ENCODE measurements at places on chromosomes 7 and 10.
A peak's percentile ranks its signal among the peaks of the same experiment; 100 is the strongest.

GRCh38 chr10:30493609-30494530 is 59.9 kb downstream of the MAP3K8 start:
- DNase-seq: peak; percentile 2

- no peak for DNase-seq
Observed at GRCh38 chr7:115005251-115005650, 83.4 kb downstream of the MDFIC start.

DNA sequence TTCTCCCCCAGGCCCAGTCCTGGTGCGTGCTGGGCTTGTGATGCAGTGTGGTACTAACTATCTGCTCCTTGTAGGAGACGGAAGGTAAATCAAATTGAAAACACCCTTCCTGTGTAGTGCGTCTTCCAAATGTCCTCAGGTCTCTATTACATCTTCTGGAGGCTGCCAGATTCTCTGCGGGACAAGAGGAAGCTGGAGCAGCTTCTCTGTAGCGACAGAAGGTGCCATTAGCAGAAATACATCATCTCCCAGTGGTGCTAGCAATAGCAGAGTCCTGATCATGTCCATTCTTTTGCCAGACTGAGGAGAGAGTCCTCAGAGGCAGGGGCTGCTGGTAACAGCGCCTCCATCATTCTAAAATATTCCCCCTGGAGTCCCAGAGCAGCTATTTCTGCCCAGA is 675.2 kb downstream of the LRMDA start:
- DNase-seq: no peak

DNA sequence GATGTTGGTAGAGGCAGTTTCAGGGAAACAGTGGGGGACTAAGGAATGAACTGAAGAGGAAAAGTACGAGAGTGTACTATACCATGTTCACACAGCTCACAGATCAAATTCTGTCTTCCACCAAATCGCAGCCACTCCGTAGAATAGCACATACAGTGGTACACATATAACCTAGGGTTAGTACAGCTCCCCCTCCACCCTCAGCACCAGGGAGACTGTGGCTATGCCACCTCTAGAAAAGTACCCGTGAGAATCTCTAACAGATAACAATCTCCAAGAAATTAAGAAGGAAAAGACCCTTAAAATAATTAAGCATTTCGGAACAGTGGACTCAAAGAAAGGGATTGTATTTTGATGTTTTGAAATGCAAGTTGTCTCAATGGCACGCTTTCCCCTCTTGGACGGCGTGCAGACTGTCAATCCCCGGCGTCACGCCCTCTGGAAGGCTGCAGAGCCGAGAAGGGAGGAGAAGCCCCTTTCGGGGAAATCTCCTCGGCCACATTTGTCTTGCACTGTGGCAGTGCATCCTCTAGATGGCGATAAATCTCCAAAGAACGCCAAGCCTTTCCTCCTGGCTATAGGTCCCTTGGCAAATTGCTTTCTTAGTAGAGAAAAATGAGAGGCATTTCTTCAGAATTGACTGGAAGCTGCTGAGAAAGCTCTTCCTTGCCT is 345.0 kb downstream of the REEP3 start:
- DNase-seq: no peak

GRCh38 chr10:49103761-49104160 is 11.6 kb downstream of the VSTM4 start:
- no peak for DNase-seq

- DNase-seq: no peak
Observed at GRCh38 chr7:101903515-101903868, 86.1 kb downstream of the CUX1 start.

DNA sequence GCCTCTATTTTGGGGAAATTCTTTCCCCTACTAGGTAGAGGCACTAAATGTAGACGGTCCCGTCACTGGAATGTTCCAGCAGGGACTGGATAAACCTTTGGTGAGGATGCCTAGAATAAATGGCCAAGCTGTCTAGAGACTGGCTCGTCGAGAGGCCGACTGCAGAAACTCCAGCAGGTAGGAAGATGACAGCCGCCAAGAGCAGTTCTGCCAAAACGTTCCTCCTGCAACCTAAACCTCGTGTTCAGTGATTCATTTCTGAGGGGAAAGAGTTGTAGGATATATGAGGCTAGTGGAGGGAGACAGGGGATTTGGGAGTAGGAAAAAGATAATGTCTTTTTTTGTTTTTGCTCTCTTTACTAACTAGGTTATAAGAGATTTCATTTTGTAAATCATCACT is 184.7 kb upstream of the GDF10 start:
- DNase-seq: no peak

GRCh38 chr7:148556892-148557291 is 33.7 kb upstream of the C7orf33 start:
- DNase-seq: no peak

DNA sequence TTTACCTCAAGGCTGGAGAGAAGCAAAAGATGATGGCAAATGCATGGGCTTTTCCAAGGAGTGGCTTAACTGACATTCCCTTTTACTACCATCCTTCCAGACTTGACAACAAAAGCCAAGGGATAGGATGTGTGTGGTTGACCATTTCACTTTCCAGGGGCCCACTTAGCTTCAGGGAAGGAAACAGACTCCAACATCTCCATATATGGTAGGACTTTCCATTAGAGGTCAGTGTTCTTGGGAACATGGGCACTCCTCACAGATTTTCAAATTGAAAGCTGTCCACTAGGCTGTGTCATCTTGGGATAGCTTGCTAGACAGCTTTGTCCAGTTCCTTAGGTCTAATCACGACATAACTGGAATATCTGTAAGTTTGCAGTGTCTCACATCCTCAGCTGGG is 118.1 kb upstream of the NAMPT start:
- no peak for DNase-seq

GRCh38 chr7:142866361-142867096 is 11.7 kb downstream of the EPHB6 start:
- no peak for DNase-seq

GRCh38 chr7:35355199-35355598 is 101.3 kb upstream of the TBX20 start:
- no peak for DNase-seq

DNA sequence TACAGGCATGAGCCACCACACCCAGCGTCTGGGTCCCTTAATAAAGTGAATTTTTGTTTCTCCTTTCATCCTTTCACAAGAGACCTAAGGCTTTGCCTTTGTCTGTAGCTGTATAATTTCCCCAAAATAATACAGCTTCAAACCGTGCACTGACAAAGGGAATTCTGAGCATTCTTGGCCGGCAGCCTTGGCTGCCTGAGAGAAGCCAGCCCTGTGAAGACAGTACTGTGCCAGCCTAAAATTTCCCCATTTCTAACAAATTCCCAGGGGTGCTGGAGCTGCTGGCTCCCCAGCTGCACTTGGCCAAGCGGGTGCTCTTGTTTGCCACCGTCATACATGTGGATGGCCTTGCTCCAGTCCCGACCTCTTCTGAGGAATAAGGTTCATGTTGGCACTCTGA is 106.2 kb downstream of the ZMYND11 start:
- no peak for DNase-seq

- no peak for DNase-seq
Observed at GRCh38 chr10:9357471-9357870, 1303.0 kb downstream of the GATA3 start.

DNA sequence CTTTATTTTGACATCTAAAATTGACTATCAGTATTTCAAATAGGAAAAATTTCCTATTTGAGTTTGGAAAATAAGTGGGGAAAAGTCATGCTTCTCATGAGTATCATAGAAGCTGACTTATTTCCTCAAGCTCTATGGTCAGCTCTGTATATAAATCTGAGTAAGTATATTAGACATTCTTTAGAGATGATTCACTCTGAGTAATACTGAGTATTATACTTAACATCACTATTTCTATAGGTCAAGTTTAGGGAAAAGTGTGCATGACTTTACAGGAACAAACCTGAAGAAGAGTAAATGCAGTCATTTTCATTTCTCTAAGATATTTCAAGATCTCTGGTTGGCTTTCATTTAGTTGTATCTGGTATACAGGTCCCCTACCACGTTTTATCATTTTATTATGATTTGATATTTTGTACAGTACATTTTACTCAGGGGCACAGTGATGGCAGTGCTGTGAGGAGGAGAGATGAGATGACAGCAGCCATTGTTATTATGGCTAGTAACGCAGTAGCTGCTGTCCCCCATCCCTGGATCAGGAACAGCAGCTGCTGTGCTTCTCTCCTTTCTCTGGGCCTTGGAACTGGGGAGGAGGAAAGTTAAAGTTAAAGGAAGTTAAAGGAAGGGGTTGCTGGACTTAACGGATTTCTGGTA is 15.2 kb downstream of the SND1 start:
- DNase-seq: no peak

- no peak for DNase-seq
Observed at GRCh38 chr7:77979219-77979618, 180.6 kb downstream of the PHTF2 start.

DNA sequence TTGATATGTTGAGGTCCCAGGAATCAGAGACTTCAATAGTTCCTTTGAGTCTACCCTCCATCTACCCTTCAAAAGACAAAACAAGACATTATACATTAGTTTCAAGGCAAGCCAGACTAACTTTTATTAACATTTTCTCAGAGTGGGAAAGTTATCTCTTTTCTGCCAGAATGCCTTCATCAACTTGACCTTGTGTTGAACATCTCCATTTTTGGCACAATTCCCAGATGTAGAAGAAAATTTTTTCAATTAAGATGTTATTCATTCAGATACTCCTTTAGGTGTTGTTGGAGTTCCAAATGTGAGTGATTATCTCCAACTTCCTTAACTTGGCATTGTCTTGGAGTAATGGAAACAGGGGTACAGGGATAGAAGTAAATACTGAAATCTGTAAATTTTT is 59.1 kb downstream of the NRF1 start:
- DNase-seq: no peak

DNA sequence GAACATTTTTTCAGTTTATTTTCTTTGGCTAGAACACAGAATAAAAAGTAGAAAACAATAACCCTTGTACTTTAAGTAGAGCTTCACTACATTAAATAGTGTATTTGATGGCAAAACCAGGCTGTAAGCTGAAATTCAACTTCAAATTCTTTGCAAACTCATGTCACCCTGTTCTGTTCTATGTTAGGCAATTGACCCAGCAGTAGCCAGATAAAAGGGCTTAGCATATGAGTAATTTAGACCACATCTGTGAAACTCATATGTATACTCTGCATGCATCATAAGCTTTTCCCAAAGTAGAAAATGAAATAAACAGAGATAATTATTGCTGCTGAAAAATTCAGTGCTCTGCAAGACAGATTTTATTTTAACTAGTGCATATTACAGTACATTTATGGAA is 150.2 kb downstream of the GNAI1 start:
- DNase-seq: no peak

- no peak for DNase-seq
Observed at GRCh38 chr10:68599771-68600040, 39.6 kb downstream of the TET1 start.

DNA sequence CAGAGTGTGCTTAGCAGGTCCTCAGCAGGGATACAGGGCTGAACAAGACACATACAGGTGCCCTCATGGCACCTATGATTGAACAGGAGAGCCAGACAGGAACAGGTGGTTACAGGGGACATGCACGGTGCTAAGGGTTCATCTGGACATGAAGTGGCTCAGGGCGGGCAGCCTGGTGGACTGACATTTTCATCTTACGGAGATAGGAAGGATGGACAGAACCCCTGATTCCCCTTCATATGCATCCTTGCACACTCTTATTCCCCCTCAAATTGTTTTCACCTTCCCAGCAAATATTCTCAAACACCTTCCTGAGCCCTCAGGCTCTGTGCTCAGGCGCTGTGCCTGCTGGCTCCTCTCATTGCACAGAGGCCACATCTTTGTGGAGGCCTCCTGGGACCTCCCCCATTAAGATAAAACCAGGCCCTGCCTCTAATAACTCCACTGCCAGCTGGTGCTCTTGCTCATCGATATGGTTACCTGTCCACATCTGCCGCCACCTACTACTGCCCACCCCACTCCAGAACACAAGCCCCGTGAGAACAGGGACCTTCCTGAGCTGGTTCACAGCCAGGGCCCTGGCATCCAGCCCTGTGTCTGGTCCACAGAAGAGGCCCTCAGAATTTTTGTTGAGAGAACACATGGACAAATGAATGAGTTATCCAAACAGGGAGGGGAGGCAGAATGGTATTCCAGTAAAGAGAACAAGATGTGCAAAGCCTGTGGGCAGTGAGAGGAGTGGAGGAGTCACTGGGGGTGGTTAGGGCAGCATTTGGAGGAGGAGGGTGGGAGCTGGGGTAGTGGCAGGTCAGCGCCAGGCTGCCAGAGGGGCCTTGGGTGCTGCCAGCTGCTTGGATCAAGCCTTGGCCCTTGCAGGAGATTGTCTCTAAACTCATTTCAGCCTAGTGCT is 68.9 kb upstream of the AQP1 start:
- no peak for DNase-seq

DNA sequence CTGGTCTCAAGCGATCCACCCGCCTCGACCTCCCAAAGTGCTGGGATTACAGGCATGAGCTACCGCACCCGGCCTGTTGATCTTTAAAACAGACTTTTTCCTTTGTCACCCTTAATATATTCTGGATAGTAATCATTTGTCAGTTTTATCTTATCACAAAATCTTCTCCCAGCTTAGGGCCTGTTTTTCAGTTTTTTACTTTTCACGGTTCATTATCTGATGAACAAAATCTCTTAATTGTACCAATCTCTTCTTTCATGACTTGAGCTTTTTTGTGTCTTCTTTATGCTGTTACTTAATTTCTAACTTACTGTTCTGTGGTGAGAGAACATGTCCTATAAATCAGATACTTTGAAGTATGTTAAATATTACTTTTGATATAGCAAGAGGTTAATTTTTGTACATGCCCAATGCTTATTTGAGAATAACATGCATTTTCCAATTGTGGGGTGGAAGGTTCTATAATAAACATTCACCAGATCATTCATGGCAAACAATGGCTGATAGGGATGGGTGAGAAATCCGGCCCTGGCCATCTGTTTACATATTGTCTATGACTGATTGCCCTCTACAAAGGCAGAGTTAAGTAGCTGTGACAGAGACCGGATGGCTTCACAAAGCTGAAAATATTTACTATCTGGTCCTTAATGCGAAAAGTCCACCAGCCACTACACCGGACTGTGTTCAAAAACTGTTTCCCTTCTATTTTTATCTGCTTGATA is 5.3 kb downstream of the PAPOLB start:
- no peak for DNase-seq

- no peak for DNase-seq
Observed at GRCh38 chr7:128105228-128106022, 74.2 kb upstream of the LRRC4 start.
